Myocyte (in vitro differentiated cells): ENCODE measurements at places on chromosomes 1 and 21. TPM values are rescaled to one million over a fixed set of nuclear protein-coding genes. Genes with fewer than 3 reads are reported as not detected.

Gene ASCL5
- total RNA-seq = not detected in 2 replicates

Gene HAO2
- 0.11 TPM in 1 of 2 replicates, not detected in the other for total RNA-seq

Gene CFAP107
- not detected in 2 replicates for total RNA-seq

Gene CFHR3
- total RNA-seq = 0.21 TPM in 1 of 2 replicates, not detected in the other

Gene OR2T11
- not detected in 2 replicates for total RNA-seq

Gene PRAMEF4
- total RNA-seq = not detected in 2 replicates

GRCh38 chr1:12179111-12179519, 12.3 kb downstream of the TNFRSF1B start:
- DNase-seq = no peak

- no peak for DNase-seq
Observed at GRCh38 chr1:115457289-115457688, 119.2 kb upstream of the NGF start.

DNA sequence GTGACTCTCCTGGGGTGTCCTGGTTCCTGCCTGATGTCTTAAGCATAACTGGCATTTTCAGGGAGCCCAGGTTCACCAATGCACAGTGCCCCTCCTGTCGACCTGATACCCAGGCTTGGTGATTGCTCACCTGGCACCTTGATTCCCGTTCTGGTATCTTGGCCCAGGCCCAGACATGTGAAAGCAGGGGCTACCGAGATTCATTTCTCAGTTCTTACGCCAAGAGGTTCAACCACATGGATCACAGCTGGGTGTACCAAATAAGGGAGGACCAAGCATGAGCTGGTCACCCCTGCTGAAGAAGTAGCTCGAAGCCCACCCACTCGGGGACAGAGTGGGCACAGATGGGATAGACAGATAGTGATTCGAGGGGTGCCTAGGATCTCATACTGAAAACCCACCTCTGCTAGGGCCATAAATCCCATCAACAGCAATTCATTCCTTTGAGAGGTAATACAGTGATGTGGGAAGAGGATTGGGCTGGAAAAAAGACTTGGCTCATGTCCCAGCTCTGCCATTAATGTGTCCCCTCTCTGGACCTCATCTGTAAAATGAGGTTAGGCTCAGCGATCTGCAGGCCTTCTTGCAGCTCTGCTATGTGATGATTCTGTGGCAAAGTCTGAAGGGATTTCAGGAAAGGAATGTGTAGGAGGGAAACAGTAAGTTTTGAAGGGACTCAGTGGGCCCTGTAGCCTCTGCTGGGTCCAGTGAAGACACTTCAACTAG, 2.7 kb downstream of the EPHX1 start:
- no peak for DNase-seq

DNA sequence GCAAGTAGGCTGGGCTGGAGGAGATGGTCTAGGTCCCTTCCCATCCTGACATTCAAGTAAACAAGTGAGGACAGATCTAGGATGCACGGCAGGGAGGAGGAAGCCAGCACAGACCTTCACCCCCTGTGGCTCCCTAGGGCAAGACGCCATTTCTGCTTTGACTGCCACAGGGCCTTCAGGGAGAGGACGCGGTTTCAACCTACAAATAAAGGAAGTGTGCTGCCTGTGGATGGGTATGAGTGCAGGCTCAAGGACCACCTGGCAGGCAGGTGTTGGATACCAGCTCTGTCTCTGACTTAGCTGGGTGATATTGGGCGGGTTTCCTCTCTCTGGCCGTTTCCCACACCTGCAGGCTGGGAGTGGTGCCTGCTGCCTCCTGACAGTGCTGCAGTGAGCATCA, 16.2 kb downstream of the SLC2A1 start:
- DNase-seq = no peak

DNA sequence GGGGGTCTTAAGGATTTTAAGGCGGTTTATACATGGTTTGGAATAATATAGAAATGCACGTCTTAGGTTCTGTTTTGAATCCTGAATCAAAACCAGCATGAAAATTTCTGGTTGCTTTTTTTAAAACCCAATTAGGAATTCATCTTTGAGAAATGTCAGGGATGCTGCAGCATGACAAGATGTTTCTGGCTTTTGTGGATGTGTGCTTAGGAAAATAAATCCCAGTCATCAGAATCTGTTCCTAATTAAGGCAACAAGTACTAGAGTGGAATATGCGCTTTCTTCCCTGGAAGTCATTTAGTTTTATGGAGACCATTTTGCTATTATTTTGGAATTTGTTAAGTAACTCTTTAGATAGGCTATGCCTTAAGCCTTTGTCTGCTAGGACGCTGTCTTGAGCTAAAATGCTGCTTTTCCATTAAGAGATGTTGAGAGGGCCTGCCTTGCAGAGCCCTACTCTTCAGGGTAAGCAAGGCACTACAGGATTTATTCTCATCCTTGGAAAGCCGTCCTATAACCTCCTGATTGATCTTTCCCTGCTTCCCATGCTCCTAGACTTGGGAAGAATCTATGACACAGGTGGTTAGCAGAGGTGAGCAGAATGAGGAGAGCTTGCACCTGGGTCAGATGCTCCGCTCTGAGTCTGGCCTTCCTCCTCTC, 332.8 kb downstream of the DISC1 start:
- no peak for DNase-seq

DNA sequence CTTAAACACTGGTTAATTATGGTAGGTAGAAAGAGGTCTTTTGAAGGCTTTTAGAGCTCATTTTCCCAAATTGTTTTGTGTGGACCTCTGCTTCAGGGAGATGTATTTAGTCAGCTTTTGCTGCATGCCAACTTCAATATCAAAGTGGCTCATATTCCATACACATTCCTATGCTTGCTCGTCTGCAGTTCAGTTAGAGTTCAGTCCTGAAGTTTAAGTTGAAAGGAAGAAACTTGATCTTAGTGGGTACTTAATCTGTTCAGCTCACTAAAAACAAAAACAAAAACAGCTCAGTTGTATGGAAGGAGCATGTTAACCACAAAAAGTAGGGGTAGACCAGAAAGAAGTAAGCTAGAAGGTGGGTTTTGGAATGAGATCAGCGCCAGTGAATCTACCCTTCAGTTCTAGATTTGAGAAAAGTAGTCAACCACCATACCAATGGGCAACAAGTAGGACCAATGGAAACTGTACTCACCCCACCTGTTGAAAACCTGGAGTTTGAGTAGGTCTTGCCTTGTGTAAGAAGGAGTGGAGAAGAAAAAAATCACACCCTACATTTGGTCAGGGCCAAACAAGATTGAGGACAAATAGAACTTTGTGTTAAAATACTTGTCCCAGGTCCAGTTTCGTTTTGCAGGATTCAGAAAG, 58.0 kb downstream of the LEPR start:
- DNase-seq = no peak

DNA sequence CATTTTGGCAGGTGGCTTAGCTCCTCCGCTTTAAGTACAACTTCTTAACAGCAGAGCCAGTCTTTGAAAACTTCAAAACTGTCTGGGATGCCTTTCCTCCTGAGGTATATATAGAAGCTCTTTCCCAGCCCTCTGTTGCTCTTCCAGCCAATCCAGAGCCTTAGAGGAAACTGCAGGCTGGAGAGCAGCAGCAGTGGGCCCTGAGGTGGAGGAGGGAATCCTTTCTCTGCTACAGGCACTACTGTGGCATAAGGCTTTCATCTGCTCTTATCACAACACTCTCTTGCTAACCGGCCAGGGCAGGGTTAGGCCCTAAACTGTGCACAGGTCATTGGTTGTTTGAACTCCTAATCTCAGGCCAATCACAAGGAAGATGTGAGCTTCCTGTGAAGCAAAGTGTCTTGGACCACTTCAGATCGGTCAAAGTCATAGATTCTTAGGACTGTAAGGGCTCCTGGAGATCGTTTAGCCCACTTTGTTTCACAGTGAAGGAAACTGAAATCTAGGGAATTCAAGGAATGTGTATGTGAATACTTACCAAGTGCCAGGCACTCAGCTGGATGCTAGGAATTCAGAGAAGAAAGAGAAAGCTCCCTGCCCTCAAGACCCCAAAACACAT, at the start of gene RGS5:
TSS of gene RGS5 (minus strand) at position 84 of the 619 bp plus-strand sequence. CDS start at position 3, 81 bp downstream.
- peak; percentile 14 for DNase-seq

DNA sequence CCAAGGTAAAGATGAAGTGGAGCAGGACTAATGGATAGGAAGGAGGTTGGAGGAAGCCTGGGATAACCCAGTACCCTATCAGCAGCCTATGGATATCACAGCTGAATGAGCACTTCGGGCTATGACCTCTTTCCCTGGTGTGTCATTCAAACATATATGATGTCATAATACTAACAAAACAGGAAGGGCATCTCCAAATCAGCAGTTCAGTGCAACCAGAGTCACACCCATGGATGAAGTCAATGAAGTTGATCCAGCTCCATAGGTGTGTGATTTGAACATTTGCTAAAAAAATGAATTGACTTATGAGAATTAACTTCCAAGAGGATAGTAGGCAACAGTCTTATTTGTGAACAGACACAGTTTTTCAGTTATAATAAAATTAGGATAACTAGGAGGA, 1.7 kb upstream of the C1orf116 start:
- no peak for DNase-seq

- peak; percentile 83 for DNase-seq
Observed at GRCh38 chr1:78676347-78676982, 26.8 kb downstream of the IFI44 start.

GRCh38 chr1:209620487-209620884, 31.7 kb downstream of the LAMB3 start:
- no peak for DNase-seq

DNA sequence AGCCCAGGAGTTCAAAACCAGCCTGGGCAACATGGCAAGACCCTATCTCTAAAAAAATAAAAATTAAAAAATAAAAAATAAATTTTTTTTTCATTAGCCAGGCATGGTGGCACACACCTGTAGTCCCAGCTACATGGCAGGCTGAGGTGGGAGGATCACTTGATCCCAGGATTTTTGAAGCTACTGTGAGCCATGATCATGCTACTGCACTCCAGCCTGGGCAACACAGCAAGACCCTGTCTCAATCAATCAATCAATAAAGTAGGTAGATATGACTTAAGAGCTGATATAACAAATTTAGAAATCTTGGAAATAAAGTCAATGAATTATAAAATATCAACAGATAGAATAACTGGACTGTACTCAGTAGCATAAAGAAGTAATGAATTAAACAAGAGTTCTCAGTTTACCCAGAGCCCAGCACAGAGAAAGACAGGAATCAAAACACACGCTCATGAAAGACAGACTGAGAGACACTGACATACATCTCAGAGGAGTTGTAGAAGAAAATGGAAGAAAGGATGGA, 69.7 kb downstream of the LRRC8C start:
- no peak for DNase-seq

DNA sequence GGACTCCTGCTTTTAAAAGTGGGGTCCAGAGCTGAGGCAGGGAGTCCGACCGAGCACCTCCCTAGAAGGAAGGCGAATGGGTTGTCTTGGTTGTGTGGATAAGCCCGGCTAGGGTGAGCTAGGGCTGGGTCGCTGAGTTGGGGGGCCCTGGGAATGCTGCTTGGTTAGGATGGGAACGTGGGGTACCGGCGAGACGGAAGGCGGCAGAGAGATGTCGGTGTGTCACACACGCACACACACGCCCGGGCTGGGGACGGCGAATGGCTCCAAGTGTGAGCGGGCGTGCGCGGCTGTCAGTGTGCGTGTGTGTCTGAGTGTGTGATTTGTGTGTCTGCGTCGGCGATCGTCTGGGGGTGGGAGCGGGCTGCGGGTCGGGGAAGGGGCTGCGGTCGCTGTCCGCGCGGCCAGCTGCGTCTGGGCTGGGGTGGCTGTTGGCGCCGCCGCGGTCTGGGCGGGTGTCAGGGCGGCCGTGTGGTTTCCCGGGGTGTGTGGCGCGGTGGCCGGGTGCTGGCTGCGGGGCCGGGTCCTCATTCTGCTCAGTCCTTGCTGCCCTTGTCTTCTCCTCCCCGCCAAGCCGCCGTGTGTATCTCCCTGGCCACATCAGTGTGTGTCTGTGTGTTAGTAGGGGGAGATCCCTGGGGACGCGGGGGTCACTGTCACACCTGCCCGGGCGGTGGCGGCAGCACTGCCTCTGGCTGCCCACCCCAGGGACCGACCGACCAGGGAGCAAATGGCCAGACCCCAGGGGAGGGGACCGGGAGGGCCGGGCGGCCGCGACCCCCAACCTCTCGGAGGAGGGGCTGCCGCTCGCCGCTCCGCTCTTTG, 1.1 kb downstream of the EFNA3 start:
- DNase-seq = no peak

DNA sequence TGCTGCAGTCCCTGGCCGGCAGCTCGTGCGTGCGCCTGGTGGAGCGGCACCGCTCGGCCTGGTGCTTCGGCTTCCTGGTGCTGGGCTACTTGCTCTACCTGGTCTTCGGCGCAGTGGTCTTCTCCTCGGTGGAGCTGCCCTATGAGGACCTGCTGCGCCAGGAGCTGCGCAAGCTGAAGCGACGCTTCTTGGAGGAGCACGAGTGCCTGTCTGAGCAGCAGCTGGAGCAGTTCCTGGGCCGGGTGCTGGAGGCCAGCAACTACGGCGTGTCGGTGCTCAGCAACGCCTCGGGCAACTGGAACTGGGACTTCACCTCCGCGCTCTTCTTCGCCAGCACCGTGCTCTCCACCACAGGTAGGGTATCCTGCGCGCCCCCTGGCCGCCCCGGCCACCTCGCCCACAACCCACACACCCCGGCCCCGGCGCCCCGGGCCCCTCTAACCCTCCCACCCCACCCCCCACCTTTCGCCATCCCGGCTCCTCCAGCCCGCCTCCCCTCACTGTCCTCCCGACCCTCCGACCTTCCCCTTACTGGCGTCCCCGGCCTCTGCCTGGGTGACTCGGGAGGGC, 352 bp downstream of the KCNK1 start:
- no peak for DNase-seq

DNA sequence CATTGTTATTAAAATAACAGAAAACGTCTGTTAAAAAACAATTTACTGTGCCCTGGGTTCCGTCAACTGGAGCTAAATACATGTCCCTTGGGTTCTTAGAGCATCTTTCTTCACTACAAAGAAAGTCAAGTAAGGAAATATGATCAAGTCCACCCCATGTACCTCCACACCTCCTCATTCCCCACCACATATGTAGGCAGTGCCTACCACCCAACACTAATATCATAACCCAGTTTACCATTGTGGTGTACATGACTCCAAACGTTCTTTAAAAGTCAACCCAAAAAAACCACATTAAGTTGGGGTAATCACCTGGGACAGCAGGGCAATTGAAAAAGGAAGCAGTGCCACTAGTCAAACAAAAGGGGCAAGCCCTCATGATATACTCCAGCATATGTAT, 7.8 kb upstream of the LRRC52 start:
- no peak for DNase-seq

- DNase-seq = no peak
Observed at GRCh38 chr1:243819438-243819839, 30.6 kb downstream of the AKT3 start.

- peak; percentile 48 for DNase-seq
Observed at GRCh38 chr1:9231648-9232332, 2.8 kb upstream of the H6PD start.

GRCh38 chr1:19376428-19377372, 64.6 kb downstream of the SLC66A1 start:
- no peak for DNase-seq

- DNase-seq = no peak
Observed at GRCh38 chr1:19879227-19879626, 3.0 kb upstream of the OTUD3 start.
